T-cell (primary cell): ENCODE measurements at places on chromosomes 13 and 19.

GRCh38 chr13:113979791-113980471 is 6.1 kb upstream of the C13orf46 start:
- H3K36me3 ChIP-seq, result peaks cover 44% of the 10 kb centered on the region
- no peak overlapping the region for H3K27ac ChIP-seq
- no peak for DNase-seq
- H3K4me1 ChIP-seq, result no peaks in the 10 kb centered on the region
- H3K4me3 ChIP-seq, result no peak overlapping the region

DNA sequence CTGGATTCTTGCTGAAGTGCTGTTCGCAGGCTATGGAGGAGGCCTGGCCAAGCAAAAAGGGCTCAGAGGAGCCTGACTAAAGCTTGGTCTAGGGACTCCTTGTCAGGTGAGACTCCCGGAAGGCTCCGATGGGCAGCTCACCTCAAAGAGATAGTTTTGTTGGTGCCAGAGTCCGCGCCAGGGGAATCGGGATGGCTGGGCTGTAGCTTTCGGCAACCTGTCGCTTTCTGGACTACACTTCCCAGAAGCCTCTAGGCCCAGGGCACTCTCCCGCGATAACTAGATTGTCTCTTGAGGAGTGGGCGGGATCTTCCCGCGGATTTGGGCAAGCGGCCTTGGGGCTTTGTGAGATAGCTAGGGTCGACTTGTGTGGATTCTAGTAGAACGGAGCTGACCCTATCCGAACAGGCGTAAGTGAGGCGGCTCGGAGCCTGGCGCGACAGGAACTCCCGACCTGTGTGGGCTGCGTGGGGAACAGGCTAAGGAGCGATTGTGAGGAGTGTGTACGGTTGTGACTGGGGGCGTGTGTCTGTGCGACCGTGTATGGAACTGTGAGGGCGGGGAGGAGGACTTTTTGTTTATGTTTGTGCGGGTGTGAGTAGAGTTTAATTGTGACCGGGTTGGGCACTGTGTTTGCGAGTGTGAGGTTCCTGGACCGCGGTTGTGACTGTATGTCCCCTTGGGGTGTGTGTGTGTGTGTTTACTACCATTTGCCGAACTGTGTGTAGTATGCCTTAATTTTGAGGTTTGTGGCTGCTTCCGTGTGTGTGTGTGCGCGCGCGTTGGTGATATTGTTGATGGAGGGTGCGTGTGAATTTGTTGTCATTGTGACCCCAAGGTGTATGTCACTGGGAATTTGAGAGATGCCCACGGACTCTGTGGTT is at the start of gene ZNF345:
Gene ZNF345, plus strand, starts transcription at position 318 of the 884 bp plus-strand sequence. CDS start 25,955 bp downstream, outside the sequence.
- peak; percentile 91 for DNase-seq
- peaks cover 10% of the 10 kb centered on the region for H3K36me3 ChIP-seq
- peaks cover 25% of the 10 kb centered on the region for H3K4me1 ChIP-seq
- H3K4me3 ChIP-seq, result peak within 1 kb of the TSS; percentile 97
- H3K27me3 ChIP-seq, result no peaks in the 10 kb centered on the region
- H3K27ac ChIP-seq, result peak within 1 kb of the TSS; percentile 87

- H3K27ac ChIP-seq, result no peak overlapping the region
- H3K4me3 ChIP-seq, result no peak overlapping the region
- peaks cover 10% of the 10 kb centered on the region for H3K36me3 ChIP-seq
- no peak for DNase-seq
- no peaks in the 10 kb centered on the region for H3K27me3 ChIP-seq
- no peaks in the 10 kb centered on the region for H3K4me1 ChIP-seq
Observed at GRCh38 chr19:9523885-9524474, 14.5 kb downstream of the ZNF426 start.

DNA sequence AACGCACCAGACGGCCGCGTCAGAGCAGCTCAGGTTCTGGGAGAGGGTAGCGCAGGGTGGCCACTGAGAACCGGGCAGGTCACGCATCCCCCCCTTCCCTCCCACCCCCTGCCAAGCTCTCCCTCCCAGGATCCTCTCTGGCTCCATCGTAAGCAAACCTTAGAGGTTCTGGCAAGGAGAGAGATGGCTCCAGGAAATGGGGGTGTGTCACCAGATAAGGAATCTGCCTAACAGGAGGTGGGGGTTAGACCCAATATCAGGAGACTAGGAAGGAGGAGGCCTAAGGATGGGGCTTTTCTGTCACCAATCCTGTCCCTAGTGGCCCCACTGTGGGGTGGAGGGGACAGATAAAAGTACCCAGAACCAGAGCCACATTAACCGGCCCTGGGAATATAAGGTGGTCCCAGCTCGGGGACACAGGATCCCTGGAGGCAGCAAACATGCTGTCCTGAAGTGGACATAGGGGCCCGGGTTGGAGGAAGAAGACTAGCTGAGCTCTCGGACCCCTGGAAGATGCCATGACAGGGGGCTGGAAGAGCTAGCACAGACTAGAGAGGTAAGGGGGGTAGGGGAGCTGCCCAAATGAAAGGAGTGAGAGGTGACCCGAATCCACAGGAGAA is 1.9 kb downstream of the PPP1R12C start:
- H3K4me3 ChIP-seq, result peak overlapping the region; percentile 87
- H3K4me1 ChIP-seq, result peaks cover 46% of the 10 kb centered on the region
- no peak for DNase-seq
- H3K27me3 ChIP-seq, result peaks cover 3% of the 10 kb centered on the region
- peaks cover 3% of the 10 kb centered on the region for H3K36me3 ChIP-seq

GRCh38 chr13:77351315-77351714 is 24.4 kb upstream of the MYCBP2 start:
- H3K27me3 ChIP-seq, result no peaks in the 10 kb centered on the region
- DNase-seq, result no peak

GRCh38 chr13:44620057-44620456 is 43.9 kb upstream of the TSC22D1 start:
- H3K27ac ChIP-seq, result no peak overlapping the region
- DNase-seq, result no peak
- H3K36me3 ChIP-seq, result no peaks in the 10 kb centered on the region

GRCh38 chr13:94765814-94766213 is 53.5 kb upstream of the SOX21 start:
- no peak overlapping the region for H3K27ac ChIP-seq
- no peak for DNase-seq
- peaks cover 2% of the 10 kb centered on the region for H3K27me3 ChIP-seq
- no peaks in the 10 kb centered on the region for H3K4me1 ChIP-seq
